Activated CD4-positive, CD25-positive, alpha-beta regulatory T cell (primary cell): ENCODE measurements at places on chromosomes 13 and 19.

- DNase-seq: no peak
Observed at GRCh38 chr19:34365463-34366401, 736 bp downstream of the GPI start.

DNA sequence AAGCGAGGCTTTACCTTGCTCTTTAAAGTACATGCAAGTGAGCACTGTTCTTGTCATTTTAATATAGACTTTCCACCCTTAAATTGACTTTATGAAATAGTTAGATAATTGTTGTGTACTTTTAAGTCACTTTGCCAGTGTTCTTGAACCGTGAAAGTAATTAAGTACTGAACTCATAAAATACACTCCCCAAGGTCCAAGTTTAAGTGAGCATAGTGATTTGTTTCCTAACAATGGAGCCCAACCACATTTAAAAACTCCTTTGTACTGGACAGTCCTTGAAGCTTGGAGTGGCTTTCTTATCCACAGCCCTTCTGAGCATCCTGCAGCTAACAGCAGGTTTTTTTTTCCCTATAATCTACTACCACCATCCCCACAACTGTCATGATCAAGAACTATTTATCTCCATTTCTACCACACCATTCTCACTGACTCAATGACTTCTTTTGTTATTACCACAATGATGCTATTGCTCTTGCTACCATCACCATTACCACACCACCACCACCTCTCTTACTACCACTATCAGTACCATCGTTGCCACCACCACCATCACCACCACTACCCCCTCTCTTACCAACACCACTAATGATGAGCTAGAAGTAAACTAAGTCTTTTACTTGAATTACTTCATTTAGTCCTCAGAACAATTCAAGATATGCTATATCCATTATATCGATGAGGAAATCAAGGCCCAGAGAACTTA is 452.6 kb downstream of the DIAPH3 start:
- DNase-seq: no peak

DNA sequence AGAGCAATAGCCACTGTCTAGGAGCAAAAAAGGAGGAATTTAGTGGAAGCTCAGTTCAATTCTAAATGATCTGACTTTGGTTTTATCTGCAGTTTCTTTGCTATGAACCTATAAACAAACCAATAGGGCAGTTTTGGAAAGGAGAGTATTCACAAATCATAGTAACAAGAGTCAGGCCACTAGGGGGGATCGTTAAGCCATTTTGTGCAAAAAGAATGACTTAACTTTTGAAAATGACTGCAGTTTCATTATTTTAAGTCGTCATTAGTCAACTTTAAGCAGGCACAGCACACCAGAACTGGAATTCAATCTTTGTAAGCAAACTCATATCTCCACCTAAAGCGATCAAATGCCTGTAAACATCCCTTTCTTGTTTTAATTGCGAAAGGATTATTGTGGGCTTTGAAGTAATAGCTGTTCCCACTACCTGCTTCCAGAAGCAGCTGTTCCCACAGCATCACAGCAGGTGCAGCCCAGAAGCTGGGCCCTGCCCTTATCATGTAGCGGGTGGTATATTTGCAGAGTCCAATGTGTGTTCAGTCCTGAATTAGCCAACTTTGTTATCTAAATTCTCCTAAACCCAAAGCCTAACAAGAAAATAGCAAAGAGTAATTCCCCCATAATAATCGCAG is 51.5 kb downstream of the SOX21 start:
- DNase-seq: no peak

DNA sequence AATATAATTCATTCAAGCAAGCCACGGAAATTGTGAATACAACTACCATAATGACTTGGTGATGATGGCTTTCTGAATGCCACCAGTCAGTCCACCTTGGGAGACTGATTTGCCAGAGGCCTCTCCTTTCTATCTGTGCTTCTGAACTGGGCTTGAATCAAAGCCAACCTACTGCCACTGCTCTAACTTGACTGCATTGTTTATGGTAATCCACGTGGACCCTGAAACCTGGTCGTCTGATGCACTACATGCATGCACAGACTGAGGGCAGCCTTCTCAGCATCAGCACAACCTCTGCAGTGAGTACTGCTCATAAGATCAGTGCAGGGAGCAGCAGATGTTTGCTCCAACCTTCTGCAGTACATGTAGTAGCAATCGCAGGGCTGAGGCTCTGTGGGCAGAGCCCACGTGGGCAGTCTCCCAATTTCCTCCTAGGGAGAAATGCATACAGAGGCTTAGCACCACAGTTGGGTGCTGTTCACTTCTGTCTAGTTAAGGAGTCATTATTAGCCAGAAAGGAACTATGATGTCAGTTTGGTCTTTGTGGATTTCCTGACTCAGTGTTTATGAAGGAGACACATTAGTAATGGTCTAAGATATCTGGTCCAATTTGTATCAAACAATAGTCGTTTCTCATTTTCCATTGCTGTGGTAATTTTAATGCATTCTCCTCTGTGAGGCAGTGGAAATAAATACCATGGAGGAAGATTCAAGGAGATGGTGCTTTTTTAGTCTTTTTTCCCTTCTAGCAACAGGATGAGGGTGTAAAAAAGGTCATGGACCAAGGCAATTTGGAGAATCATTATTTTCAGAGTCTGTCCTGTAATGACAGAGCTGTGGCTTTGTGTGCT is 82.5 kb downstream of the AKAP11 start:
- peak; percentile 9 for DNase-seq

DNA sequence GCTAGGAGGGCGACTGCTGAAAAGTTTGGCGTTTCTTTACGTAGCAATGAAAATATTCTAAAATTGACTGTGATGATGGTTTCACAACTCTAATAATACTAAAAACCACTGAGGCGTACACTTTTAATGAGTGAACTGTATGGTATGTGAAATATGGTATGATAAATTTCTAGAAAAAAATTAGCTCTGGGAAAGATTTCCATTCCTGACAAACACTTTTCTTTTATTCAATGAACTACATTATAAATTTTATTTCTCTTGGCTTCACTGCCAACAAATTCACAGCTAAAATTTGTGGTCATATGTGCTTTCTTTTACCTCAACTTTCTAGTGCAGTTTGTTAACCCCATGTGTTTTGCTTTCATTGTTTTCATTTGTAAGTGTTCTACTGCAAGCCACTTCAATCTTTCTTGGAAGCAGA is 11.1 kb downstream of the ZC3H13 start:
- DNase-seq: no peak

- DNase-seq: no peak
Observed at GRCh38 chr19:55553217-55554182, 8.2 kb upstream of the SBK3 start.
